ENCODE measurements at places on chromosomes 12 and 14.

DNA sequence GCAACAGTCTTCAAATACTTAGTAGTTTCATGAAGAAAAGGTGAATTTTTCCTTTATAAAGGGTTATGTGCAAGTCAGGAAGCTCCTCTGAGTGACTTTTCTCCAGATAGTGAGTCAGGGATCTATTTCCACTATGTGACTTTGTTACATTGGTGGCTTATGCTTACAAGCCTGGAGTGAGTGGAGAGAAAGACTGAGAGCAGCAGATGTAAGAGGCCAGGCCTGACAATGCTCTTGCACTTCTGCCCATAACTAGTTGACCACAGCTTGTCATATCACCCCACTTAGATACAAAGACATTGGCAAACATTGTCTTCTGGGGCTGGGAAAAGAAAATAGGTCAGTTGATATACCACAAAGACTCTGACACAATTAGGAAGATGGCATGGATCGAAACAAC lies 236.5 kb downstream of the PDZRN4 start:
- DNase-seq, result no peak

DNA sequence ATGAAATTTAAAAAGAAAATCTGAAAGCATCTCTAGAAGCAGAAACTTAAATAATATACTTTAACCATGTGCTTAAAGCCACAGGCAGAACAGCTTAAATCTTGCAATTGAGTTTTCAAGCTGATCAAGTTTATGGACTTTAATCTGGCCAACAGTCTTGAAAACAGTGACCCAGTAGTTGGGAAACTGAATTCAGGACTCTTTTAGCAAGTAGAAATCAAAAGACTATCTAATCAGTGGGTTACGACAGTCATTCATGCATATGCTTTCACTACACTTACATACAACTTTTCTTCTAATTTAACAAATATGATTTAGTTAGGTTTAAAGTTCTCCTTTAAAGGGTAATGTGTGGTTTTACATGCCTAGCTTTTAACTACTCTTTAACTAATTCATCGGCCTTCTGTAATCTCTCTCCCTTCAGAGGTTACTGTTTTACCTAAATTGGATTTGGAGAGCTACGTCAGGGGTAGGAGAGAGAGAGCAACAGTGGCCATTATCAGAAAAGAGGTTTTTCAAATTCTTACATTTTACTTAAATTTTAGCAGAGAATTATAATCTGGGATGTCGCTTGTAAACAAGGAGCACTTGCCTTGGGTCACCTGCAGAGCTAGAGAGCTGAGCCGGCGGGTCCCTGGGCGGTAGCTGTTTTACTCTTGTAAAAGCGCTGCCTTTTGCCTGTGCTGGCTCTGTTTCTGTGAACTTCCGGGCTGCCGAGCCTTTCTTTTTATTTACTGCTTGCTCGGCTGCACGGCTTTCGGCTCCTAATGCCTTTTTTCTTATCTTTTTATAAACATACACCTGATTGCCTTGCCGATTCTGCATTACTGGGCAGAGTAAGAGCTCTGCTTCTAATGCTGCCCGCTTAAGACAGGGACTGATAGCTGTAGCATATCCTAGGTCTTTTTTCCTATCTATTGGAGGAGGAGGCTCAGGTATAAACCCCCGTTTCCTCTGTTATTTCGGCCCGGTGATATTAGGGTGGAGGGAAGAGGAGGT lies 17.4 kb upstream of the LYZ start:
- peak; percentile 70 for DNase-seq

DNA sequence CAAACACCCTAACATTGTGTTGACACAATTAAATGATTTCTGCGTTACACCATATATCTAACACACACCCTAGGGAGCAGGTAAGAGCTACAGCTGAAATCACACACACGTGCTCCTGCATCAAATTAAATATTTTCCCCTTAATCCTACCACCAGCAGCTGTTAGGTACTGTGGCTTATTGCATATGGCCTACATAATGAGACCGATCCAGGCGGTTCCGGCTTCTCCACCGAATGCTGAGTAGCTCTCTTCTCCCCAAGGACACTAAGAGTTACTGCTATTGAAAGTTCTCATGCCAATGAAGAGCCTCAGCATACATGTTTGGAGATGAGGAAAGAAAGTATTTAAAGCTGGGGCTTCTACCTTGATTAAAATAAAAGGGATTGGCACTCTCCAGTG lies 472.2 kb upstream of the STXBP6 start:
- DNase-seq, result no peak

GRCh38 chr12:50203691-50204090 lies 36.5 kb upstream of the CERS5 start:
- no peak for DNase-seq

GRCh38 chr14:53032161-53032803 lies 81.4 kb upstream of the FERMT2 start:
- DNase-seq, result no peak

DNA sequence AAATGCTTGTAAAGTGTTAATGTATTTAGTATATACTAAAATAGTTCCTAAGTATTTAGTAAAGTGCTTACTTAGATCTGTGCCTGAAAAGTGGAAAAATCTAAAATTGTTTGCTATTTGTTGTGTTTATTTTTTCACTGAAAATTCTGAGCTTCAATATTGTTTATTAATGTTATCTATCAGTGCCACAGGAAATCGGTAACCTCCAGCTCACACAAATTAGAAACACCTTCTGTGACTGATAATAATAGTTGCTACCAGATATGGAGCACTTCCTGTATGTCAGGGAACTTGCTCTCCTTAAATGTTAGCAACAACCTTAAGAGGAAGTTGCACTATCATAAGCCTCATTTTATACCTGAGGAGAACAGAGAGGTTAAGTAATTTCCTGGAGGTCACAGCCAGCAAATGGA lies 723 bp upstream of the LRP10 start:
- DNase-seq, result no peak

GRCh38 chr12:97223419-97223818 lies 239.2 kb upstream of the RMST start:
- no peak for DNase-seq
